ENCODE measurements at places on chromosomes 5 and 9. TPM values are rescaled to one million over a fixed set of nuclear protein-coding genes. Genes with fewer than 3 reads are reported as not detected.

- no peaks in the 10 kb centered on the region for H3K27me3 ChIP-seq
- H3K27ac ChIP-seq: no peak overlapping the region
- peaks cover 13% of the 10 kb centered on the region for H3K36me3 ChIP-seq
Measured at GRCh38 chr5:65646938-65647337, 22.1 kb downstream of the SHLD3 start.

- DNase-seq: no peak
- H3K4me3 ChIP-seq: no peak overlapping the region
- H3K4me1 ChIP-seq: no peaks in the 10 kb centered on the region
- no peaks in the 10 kb centered on the region for H3K27me3 ChIP-seq
Measured at GRCh38 chr9:81634915-81635516, 54.3 kb downstream of the TLE1 start.

GRCh38 chr9:35716230-35716629 lies 15.8 kb downstream of the TLN1 start:
- no peak for DNase-seq
- H3K4me1 ChIP-seq: peaks cover 4% of the 10 kb centered on the region
- no peak overlapping the region for H3K4me3 ChIP-seq
- no peaks in the 10 kb centered on the region for H3K27me3 ChIP-seq
- H3K36me3 ChIP-seq: peaks cover 84% of the 10 kb centered on the region
- no peak overlapping the region for H3K27ac ChIP-seq

- DNase-seq: no peak
- peaks cover 8% of the 10 kb centered on the region for H3K4me1 ChIP-seq
- H3K27ac ChIP-seq: no peak overlapping the region
- H3K27me3 ChIP-seq: peaks cover 25% of the 10 kb centered on the region
- H3K4me3 ChIP-seq: no peak overlapping the region
- H3K36me3 ChIP-seq: no peaks in the 10 kb centered on the region
Measured at GRCh38 chr9:94666364-94667099, 27.2 kb upstream of the FBP1 start.

- no peak overlapping the region for H3K27ac ChIP-seq
- H3K4me1 ChIP-seq: no peaks in the 10 kb centered on the region
Measured at GRCh38 chr9:12141422-12141821, 551.8 kb upstream of the TYRP1 start.

DNA sequence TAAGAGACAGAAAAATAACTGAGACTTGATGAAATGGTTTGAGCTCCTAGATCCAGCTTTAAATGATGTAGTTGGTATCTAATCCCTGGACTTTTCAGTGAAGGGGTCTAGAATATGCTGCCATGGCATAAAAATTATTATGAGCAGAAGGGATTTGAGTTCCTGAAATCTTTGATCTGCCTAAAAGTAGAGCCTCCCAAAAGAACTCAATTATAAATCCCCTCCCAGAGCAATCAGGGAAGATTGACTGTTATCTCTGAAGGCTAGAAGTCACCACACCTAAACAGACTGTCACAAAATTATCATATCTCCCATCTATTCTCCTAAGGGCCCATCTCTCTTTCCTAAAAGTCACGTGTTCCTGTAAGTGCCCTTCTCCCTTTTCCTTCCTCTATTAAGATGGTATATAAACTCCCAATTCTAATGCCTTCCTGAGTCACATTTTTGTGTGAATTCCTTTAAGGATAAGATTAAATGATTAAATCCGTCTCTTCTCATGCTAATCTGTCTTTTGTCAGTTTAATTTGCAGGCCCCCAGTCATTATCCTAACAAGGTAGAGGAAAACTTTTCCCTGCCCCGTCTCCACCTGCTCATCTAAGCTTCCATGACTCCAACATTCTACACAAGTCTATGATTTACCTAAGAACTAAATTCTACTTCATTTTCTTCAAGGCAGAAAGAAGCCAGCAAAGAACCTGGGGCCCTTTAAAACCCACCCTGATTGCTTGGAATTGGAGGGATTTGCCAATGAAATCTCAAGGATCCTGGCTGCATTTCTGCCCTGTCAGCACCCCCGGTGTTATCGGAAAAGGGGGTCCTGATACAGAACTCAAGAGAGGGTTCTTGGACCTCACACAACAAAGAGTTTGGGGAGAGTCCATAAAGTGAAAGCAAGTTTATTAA lies 47.1 kb upstream of the PWWP2A start:
- H3K4me1 ChIP-seq: peaks cover 7% of the 10 kb centered on the region
- DNase-seq: no peak
- H3K4me3 ChIP-seq: no peak overlapping the region
- no peaks in the 10 kb centered on the region for H3K36me3 ChIP-seq

DNA sequence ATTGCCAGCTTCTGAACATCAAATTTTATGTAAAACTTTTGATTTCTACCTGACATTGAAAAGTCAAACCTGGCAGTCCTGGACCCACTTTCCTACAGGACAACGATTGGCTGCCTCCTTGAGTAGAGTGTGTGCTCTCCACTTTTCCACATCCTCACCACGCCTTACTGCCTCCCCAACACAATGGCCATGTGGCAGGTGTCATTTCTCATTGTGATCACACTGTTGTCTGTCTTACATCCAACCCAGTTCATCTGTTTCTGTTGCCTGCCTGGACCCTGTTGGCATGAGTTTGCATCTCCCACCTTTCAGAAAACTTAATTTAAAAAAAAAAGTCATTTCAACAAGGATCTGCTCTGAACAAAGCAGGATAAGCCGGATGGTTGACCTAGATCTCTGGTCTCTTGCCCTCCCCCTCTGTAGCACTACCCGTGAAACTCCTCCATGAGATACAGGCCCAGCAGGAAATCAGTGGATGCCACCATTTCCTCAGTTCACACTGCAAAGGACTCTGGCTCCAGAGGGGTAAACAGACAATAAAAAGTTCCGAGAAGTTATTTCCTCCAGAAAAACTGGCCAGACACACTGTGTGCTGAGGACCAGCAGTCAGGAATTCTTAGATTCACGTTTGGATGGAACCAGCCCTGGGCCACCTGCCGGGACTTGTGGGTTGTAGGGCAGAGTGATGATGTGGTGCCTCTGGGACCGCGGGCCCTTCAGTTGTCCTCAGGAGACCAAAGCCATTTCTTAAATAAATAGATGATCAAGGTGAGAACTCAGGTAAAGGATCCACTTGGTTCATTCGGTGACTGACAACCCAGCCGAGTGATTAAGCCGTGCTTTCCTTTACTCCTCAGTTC lies 48.6 kb downstream of the AMBP start:
- H3K27ac ChIP-seq: no peak overlapping the region
- H3K4me3 ChIP-seq: no peak overlapping the region
- no peaks in the 10 kb centered on the region for H3K4me1 ChIP-seq
- H3K27me3 ChIP-seq: no peaks in the 10 kb centered on the region
- DNase-seq: no peak

- no peak for DNase-seq
- H3K36me3 ChIP-seq: no peaks in the 10 kb centered on the region
- peak overlapping the region; percentile 96 for H3K4me3 ChIP-seq
Measured at GRCh38 chr9:129109952-129110739, 447 bp downstream of the CRAT start.

- no peak overlapping the region for H3K27ac ChIP-seq
- H3K4me1 ChIP-seq: no peaks in the 10 kb centered on the region
- peaks cover 17% of the 10 kb centered on the region for H3K27me3 ChIP-seq
- H3K36me3 ChIP-seq: no peaks in the 10 kb centered on the region
- H3K4me3 ChIP-seq: no peak overlapping the region
Measured at GRCh38 chr5:140927228-140927573, 1.1 kb downstream of the PCDHAC1 start.

DNA sequence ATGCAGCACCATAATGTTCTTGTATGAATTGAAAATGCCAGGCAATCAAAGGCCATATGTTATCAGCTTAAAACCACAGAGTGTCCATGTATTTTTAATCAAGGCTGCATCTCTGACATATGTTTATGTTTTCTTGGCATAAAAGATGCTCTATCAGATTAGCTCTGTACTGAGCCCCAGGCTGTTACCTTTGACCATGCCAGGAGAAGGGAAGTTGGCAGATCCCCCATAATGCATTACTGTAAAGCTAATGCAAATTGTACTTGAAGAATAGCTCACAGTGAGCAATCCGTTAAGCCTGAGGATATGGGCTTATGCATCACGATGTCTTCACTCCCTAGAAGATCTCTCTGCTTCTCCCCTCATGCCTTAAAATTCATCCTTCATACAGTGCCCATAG lies 414.4 kb downstream of the BRINP1 start:
- no peaks in the 10 kb centered on the region for H3K4me1 ChIP-seq
- DNase-seq: no peak
- H3K4me3 ChIP-seq: no peak overlapping the region
- no peaks in the 10 kb centered on the region for H3K36me3 ChIP-seq
- no peaks in the 10 kb centered on the region for H3K27me3 ChIP-seq

- no peak overlapping the region for H3K4me3 ChIP-seq
- no peak for DNase-seq
- H3K27me3 ChIP-seq: peaks cover 6% of the 10 kb centered on the region
- no peak overlapping the region for H3K27ac ChIP-seq
Measured at GRCh38 chr9:124139001-124139400, 118.7 kb upstream of the NEK6 start.

- H3K4me1 ChIP-seq: no peaks in the 10 kb centered on the region
- H3K4me3 ChIP-seq: no peak overlapping the region
- no peak for DNase-seq
- H3K27me3 ChIP-seq: no peaks in the 10 kb centered on the region
- no peaks in the 10 kb centered on the region for H3K36me3 ChIP-seq
Measured at GRCh38 chr5:137254119-137255090, 244.7 kb downstream of the SPOCK1 start.

DNA sequence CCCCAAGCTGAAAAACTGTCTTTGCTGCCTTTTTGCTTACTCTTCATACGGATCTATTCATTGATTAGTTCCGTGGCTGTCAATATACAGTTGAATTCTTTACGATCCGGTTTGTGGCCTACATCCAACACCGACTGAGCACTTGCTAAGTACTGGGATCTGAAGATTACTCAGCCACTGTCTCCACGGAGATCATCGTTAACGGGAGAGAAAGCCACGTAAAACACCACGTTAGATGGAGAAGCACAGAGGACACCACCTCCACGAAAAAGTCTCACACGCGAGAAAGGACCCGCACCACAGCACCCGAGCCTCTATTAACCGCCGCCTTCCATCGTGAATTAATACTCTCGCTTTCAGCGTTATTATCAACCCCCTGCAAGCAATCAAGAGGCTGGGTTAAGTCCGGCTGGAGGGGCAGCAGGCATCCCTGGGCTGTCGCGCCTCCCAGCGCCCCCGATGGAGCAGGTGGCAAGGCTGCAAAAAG lies 650 bp downstream of the ELP1 start:
- H3K36me3 ChIP-seq: peaks cover 18% of the 10 kb centered on the region
- H3K4me1 ChIP-seq: peaks cover 26% of the 10 kb centered on the region
- no peaks in the 10 kb centered on the region for H3K27me3 ChIP-seq
- no peak for DNase-seq

GRCh38 chr9:87157366-87158031 lies 210.2 kb upstream of the GAS1 start:
- H3K27me3 ChIP-seq: no peaks in the 10 kb centered on the region
- H3K4me3 ChIP-seq: no peak overlapping the region
- no peaks in the 10 kb centered on the region for H3K36me3 ChIP-seq
- no peak for DNase-seq

GRCh38 chr9:97307091-97307490 lies 368 bp upstream of the CCDC180 start:
- no peak for DNase-seq
- no peak overlapping the region for H3K27ac ChIP-seq
- H3K36me3 ChIP-seq: no peaks in the 10 kb centered on the region
- peaks cover 2% of the 10 kb centered on the region for H3K27me3 ChIP-seq

- no peak overlapping the region for H3K27ac ChIP-seq
- no peak for DNase-seq
- no peaks in the 10 kb centered on the region for H3K27me3 ChIP-seq
- no peak overlapping the region for H3K4me3 ChIP-seq
- no peaks in the 10 kb centered on the region for H3K4me1 ChIP-seq
- no peaks in the 10 kb centered on the region for H3K36me3 ChIP-seq
Measured at GRCh38 chr5:166032601-166033000, 2258.8 kb upstream of the WWC1 start.

DNA sequence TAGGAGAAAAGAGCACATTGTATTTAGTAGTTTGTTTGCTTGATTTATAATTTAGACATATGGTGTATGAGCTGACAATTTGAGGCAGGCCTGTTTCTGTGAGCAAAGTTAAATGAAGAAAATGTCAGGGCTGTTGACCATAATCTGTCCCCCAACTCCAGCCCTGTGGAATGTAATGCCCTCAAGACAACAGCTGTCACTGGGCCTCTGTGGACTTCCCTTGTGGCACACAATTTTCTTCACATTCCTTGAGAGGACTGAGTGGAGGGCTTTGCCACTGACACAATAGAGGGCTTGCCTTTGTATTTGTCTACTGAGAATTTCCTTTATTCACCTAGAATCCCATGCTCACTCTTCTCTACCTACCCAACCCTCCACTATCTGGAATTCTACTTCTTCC lies 141.2 kb upstream of the CD180 start:
- peak; percentile 39 for DNase-seq
- H3K4me1 ChIP-seq: no peaks in the 10 kb centered on the region
- H3K27ac ChIP-seq: no peak overlapping the region
- no peaks in the 10 kb centered on the region for H3K36me3 ChIP-seq

- no peak overlapping the region for H3K27ac ChIP-seq
- no peaks in the 10 kb centered on the region for H3K27me3 ChIP-seq
- H3K36me3 ChIP-seq: no peaks in the 10 kb centered on the region
- H3K4me3 ChIP-seq: no peak overlapping the region
- DNase-seq: no peak
Measured at GRCh38 chr5:61029456-61030162, 84.6 kb downstream of the NDUFAF2 start.

GRCh38 chr9:68947842-68948569 lies 65.9 kb downstream of the PRKACG start:
- no peaks in the 10 kb centered on the region for H3K27me3 ChIP-seq
- H3K4me1 ChIP-seq: peaks cover 56% of the 10 kb centered on the region
- H3K4me3 ChIP-seq: peak overlapping the region; percentile 32
- no peak for DNase-seq
- H3K36me3 ChIP-seq: peaks cover 11% of the 10 kb centered on the region

GRCh38 chr5:177540438-177540837 lies 13.9 kb downstream of the FAM193B start:
- H3K27ac ChIP-seq: no peak overlapping the region
- H3K36me3 ChIP-seq: peaks cover 23% of the 10 kb centered on the region
- H3K27me3 ChIP-seq: no peaks in the 10 kb centered on the region

The PNPLA7 gene
- total RNA-seq: 1.2 TPM

The GRXCR2 gene
- total RNA-seq: not detected

The SPINK7 gene
- not detected for total RNA-seq

The IRX4 gene
- total RNA-seq: not detected

The MSANTD3 gene
- total RNA-seq: 13.9 TPM

The FRMD3 gene
- 0.30 TPM for total RNA-seq

The TRIM52 gene
- total RNA-seq: 16.8 TPM

The IL9 gene
- total RNA-seq: not detected

The HCN1 gene
- total RNA-seq: not detected

The PALM2AKAP2 gene
- 0.71 TPM for total RNA-seq

Measured in activated CD4-positive, alpha-beta T cell treated with anti-CD3 and anti-CD28 coated beads, Interleukin-2, amount 10 ng/mL, durations not matched to agents 24 days and 14 days (primary cell).